Stimulated activated CD8-positive, alpha-beta memory T cell treated with anti-CD3 and anti-CD28 coated beads, Interleukin-4, amount 100 ng/mL, for 1 hour (primary cell): ENCODE measurements at places on chromosomes 5 and 9.

GRCh38 chr9:105855987-105856386 is 161.6 kb downstream of the TMEM38B start:
- no peak for DNase-seq

- DNase-seq = no peak
Observed at GRCh38 chr5:151104795-151105194, 24.0 kb upstream of the TNIP1 start.

DNA sequence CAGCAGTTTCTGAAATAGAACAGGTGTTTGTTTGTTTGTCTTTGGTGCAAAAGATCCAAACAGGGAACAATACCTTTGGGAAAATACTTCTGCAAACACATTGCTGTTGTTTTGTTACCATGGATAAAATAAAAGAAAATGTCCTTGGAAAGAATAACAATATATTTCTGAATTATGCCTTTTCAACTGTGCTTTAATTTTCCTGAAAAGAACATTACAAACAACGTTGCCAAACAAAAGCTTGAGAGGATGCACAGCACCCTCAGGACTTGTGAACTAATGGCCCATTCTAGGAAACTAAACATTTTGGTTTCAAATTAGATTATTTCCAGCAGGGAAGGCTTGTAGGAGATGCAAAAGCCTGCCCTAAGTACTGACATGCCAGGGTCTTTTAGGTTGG is 967.2 kb downstream of the TLE4 start:
- no peak for DNase-seq

DNA sequence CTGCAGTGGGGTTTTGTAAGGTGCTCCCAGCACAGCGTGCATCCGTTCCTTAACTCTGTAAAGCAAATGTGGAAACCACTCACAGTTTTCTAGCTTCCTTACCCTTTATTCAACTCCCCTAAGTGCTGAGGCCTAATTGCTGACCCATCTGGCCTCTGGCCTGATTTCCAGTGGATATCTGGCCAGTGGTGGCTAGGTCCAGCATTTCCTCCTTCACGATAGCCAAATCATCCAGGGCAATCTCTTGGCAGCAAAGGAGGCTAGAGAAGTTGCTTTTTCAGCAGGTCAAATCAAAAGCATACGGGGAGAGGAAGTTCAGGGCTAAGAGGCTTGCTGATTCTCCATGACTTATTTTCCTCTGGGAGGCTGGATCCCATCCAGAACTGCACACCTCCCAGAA is 286.3 kb upstream of the VLDLR start:
- DNase-seq = no peak

GRCh38 chr9:97526895-97527575 is 25.6 kb downstream of the TMOD1 start:
- no peak for DNase-seq

DNA sequence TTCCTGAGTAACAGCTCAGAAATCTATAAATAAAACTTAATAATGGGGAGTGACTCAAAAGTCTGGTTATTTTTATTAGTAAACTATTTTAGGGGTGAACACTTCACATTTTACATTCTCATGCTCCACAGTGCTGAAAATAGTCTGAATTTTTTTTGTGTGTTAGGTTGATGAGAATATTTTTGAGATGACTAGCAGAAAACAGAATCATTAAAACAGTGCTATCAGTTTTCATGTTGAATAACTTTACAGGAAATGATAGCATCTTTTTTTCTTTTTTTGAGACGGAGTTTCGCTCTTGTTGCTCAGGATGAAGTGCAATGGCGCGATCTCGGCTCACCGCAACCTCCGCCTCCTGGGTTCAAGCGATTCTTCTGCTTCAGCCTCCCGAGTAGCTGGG is 60.3 kb downstream of the TMC1 start:
- DNase-seq = no peak

- DNase-seq = peak; percentile 50
Observed at GRCh38 chr5:172713113-172713808, 57.7 kb downstream of the DUSP1 start.

GRCh38 chr5:179149278-179149677 is 89.1 kb downstream of the ZNF354C start:
- DNase-seq = no peak

- no peak for DNase-seq
Observed at GRCh38 chr9:89795538-89796195, 190.9 kb downstream of the GADD45G start.
